Activated CD8-positive, alpha-beta memory T cell treated with anti-CD3 and anti-CD28 coated beads for 1 hour (primary cell): ENCODE measurements at places on chromosomes 2 and 18.

DNA sequence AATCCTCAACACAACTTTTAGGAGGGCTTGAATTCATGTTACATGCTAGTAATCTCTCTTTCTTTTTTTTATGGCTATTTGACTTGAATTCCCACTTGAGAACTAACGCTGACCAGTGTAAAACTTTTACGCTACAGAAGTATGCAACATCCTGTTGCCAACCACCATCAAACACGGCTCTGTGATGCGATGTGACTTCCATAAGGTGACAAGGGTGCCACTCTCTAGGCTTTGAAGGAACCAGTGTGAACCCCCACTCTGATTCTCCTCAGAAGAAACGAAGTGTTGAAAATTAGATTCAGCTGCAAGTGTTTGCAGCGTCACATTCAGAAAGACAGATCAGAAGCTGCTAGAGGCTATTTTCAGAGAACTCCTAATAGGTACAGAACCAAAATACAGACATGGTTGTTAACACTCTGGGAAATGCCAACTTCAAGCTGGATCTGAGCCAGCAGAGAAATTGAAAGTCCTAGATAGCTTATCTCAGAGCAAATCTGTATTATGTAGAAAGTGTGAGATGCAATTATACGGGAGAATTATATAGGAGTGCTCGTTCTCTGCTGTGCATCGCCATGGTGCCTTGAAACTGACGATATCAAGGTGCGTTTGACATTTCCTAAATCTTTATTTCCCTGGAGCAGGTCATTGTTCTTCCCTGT lies 271.2 kb downstream of the LPIN1 start:
- DNase-seq, result no peak

- no peak for DNase-seq
Observed at GRCh38 chr2:150653351-150653750, 165.9 kb upstream of the RND3 start.

DNA sequence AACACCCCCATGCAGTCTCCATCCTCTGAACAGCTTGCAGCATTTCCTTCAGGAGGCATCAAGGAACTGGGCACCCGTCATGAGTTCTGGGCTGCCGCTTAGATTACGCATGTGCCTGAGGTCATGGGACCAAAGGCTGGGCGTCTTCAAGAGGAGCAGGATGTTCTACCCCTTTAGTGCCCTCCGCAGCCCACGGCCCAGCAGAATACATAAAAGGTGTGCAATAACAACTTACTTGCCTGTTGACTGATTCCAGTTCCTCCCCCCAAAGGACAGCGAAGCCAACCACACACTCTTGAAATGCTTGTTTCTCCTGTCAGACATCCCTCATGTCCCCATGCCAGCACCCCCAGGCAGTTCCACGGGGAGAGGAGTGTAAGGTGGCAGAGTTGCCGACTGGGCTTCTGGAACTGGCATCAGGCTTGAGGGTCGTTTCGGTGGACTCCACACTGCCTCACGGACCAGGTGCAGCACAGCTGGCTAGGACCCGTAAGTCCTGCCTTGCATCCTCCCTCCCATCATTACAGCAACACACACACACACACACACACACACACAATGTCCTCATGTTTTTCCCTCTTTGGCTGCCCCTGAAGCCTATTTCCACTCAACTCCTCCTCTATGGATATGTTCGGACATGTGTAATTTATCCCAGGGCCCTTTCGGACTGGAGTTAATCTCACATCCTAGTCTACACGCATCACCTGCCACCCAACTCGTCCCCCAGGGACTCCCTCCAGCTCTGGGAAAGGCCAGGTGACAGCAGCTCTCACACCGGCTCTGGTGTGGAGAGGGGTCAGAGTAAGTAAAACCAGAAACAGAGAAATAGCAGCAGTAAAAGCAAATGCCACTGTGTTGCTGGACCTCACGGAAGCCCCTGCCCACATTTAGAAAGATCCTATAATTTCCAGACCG lies 200.7 kb downstream of the BCL11A start:
- DNase-seq, result no peak

GRCh38 chr18:9750606-9751304 lies 42.7 kb downstream of the RAB31 start:
- DNase-seq, result no peak

GRCh38 chr2:221135699-221136098 lies 436.4 kb downstream of the EPHA4 start:
- no peak for DNase-seq

GRCh38 chr18:72895548-72895947 lies 27.8 kb upstream of the NETO1 start:
- no peak for DNase-seq

GRCh38 chr2:220029013-220029412 lies 401.6 kb downstream of the SLC4A3 start:
- DNase-seq, result no peak

- DNase-seq, result no peak
Observed at GRCh38 chr2:190978389-190979053, 35.5 kb downstream of the STAT1 start.

GRCh38 chr2:156334496-156335478 lies 2.3 kb upstream of the NR4A2 start:
- peak; percentile 87 for DNase-seq

- DNase-seq, result no peak
Observed at GRCh38 chr18:51070545-51070944, 40.5 kb downstream of the SMAD4 start.

- DNase-seq, result no peak
Observed at GRCh38 chr2:190060019-190060418, 2.5 kb downstream of the MSTN start.

DNA sequence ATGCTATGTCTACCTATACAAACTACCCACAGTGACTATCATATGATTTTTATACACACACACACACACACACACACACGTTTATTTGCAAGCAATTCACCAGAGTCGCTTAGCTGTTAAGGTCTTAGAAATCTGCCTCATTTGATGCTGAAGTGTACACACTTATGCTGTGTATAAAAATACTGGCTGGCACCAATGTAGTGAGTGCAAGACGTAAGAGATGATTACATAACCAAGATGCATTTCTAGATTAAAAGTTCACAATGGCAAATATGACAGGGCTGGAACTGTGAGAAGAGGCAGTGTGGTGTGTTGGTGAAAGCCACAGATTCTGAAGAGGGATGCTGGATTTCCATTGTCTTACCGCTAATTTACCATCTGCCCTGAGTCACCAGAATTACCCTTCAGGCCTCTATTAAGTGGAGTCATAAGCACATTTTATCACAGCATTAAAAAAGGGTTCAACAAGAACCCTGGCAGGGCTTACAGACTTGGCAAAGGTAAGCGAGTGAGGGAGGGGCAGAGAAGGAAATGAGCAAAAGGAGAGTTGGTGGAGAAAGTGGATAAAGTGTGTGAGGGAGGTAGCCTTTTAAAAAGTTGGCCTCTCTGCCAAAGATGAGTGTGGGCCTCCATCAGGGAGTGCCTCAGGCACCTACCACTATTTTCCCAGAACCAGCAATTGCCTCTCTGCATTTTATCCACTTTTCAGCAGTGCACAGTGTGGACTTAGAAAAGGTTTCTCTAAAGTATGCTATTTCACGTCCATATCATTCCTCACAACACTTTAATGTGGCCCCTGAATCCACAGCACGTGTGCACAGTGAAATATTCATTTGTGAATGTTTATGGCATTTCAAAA lies 21.5 kb downstream of the MEIS1 start:
- DNase-seq, result no peak

- DNase-seq, result no peak
Observed at GRCh38 chr18:23399067-23399466, 54.0 kb upstream of the RIOK3 start.

DNA sequence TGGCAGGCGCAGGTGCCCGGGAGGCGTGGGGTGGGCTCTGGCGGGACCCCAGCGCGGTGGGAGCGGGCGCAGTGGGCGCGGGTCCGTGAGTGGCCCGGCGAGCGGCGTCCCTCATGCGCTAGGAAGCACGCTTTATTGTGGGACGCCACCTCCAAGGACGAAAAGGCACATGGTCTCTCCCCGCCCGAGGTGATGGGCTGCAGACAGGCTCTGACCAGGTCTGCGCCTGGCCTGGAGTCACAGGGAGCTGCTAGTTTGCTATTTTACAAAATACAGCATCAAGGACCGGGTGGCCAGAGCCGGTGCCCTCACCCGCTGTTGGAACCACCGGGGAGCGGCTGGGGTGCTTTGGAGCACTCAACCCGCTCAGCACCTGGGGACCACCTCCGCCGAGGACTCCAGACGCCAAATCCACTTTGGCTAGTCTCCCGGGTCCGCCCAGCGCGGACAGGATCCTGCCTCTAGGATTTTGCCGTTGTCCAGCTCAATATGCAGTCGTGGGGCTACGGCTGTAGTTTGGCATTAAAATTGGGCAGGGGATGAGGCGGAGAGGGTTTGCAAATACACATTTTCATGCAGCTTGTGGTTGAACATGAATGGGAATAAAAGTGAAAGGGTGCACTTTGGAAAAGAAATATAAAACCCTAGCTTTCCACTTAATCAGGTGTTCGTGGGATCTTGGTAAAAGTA lies 65.4 kb downstream of the LRRFIP1 start:
- no peak for DNase-seq

DNA sequence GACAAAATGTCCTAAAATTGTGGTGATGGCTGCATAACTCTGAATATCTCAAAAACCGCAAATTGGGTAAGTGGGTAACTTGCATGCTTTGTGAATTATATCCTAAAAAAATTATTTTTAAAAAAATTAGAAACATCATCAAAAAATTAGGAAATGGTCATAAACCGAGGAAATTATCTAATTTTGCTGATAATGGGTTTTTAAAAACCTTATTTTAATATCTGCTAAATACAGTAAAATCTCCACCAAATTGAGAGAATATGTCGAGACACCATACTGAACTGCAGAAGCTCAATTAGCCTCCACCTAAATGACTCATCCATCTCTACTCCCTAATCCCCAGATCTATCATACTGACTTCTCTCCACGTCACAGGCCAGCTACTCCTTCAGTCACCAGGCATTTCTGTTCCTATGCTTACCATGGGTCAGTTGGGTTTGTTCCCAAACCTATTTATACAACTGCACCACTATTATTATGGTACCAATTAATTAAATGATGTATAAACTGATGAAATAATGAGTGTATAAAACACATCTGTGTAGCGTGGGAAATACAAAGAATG lies 36.1 kb downstream of the SPIRE1 start:
- no peak for DNase-seq

DNA sequence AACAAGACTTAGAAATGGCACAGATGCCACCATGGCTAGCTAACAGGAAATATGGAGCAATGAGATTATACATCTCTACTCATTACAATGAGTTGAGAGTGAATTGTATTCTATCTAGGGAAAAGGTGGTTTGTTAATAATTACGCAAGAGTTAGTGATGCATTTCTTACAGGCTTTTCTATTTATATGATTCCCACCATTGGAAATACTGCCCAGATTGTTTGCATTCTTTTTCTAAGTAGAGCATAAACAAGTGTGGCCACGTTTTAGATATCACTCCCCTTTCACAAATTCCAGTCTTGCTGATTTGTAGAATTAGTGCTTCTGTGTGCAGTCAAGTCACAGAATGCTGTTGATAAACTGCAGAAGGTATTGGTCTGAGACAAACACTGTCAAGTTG lies 56.6 kb downstream of the ZNF804A start:
- DNase-seq, result no peak

DNA sequence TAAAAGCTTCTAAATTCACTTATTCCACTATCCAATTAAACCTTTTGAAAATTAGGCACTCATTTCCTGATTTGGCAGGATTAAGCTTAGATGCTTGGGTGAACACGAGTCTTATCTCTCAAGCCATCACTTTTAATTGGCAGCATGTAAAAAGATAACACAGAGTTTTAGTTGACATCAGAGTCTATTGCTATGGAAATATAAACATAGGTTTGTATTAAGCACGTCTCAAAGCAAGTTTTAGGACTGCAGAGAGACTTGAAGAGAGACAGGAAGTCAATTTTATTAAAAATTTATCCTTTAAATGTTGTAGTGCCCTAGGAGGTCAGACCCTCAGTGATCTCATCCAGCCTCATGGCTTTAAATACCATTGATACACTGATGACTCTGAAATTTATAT lies 5.6 kb downstream of the RBKS start:
- DNase-seq, result no peak

- DNase-seq, result no peak
Observed at GRCh38 chr2:24576617-24577016, 85.6 kb downstream of the NCOA1 start.

DNA sequence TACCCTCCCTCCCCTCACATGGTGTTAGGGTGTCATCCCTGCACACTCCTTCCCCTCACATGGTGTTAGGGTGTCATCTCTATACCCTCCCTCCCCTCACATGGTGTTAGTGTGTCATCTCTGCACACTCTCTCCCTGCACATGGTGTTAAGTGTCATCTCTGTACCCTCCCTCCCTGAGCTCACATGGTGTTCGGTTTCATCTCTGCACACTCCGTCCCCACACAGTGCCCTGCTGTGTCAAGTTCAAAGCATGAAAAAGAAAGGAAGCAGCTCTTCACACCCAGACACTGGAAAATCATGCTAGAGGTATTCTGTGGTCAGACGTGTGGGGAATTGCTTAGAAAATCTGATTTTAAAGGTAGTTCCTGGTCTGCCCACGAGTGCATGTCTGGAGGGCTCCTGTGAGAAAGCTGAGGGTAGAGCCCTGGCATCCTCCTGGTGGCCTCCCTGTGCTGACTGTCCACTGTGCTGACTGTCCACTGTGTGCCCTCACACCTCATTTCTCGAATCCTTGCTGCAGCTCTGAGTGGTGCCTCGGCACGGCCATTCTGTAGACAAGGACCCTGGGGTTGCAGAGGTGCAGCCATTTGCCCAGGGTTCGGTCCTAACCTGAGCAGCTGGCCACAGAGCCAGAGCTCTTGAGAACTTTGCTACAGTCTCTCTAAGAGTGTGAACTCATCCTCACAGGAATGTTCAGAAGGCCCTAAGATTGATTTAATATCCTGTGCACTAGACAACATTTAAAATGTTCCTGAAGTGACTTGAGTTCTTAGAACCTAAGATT lies 69.1 kb upstream of the NFATC1 start:
- DNase-seq, result no peak

- DNase-seq, result no peak
Observed at GRCh38 chr2:192275632-192276031, 80.9 kb upstream of the TMEFF2 start.

GRCh38 chr2:27086724-27087593 lies at the start of gene KHK:
TSS of gene KHK (plus strand) at chr2:27086772. CDS start at chr2:27087260, 488 bp downstream.
- DNase-seq, result no peak
